Cardiac septum (tissue), 1 donor: ENCODE measurements at places on chromosomes 13 and 19. TPM values are rescaled to one million over a fixed set of nuclear protein-coding genes. Genes with fewer than 3 reads are reported as not detected.
A peak's percentile ranks its signal among the peaks of the same experiment; 100 is the strongest.

DNA sequence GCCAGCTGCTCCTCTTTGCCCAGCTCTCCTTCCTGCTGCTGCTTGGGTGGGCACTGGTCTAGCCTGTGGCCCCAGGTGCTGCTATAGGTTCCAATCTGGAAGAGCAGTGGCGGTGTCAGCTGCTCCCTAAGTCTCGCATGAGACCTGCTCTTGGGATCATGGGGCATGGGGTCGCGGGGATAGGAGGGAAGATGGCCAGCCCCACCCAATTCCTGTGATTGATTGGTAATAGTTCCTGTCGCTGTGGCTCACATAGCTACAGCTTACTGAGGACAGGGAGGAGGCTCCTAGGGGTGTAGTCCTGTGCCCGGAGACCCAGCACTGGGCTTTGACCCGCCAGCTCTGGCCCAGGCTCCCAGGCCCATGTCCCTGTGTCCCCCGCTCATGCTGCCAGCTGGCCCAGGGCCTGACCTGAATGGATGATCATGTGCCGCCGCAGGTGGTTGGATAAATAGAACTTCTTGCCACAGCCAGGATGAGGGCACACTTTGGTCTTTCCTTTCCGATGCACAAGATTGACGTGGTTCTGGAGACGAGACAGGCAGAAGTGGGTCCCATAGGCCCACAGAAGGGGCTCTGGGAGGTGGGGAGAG, 4.5 kb upstream of the ELAVL3 start:
- DNase-seq = no peak

GRCh38 chr13:55410398-55411330, 1730.1 kb upstream of the PRR20A start:
- no peak for DNase-seq

GRCh38 chr13:26517936-26518335, 39.5 kb upstream of the WASF3 start:
- no peak for DNase-seq

DNA sequence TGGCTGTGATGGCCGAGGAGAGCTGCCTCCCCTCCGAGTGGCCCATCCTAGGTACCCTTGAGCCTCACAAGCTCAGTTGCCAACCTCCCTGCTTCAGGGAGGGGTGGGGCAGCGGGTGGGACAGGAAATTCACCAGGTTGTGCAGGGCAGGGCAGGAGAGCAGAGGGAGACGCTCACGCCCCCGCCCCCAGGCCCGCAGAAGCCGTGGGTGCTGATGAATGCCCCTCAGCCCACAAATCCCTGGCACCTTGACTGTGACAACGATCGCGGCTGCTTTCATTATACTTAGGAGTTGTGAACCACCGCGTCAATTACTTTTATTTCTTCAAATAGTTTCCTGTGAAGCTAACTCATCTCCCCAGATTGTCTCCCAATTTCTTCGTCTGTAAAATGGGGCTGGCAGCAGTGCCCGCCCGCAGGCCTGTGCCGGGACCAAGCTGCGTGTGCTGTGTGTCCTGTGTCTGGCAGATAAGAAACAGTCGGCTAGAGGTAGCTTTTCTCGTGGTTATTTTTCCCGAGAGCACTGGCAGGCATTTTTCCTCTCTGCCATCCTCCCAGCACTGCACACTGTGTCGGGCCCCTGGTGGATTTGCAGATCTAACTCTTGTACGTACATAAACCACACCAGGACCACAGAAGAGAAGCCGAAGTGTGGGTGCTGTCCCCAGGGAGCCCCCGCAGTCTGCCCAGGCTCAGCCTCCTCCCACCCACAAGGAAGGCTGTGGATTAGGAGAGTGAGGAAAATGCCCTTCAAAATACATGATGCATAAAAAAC, 7.9 kb upstream of the RASA3 start:
- no peak for DNase-seq

DNA sequence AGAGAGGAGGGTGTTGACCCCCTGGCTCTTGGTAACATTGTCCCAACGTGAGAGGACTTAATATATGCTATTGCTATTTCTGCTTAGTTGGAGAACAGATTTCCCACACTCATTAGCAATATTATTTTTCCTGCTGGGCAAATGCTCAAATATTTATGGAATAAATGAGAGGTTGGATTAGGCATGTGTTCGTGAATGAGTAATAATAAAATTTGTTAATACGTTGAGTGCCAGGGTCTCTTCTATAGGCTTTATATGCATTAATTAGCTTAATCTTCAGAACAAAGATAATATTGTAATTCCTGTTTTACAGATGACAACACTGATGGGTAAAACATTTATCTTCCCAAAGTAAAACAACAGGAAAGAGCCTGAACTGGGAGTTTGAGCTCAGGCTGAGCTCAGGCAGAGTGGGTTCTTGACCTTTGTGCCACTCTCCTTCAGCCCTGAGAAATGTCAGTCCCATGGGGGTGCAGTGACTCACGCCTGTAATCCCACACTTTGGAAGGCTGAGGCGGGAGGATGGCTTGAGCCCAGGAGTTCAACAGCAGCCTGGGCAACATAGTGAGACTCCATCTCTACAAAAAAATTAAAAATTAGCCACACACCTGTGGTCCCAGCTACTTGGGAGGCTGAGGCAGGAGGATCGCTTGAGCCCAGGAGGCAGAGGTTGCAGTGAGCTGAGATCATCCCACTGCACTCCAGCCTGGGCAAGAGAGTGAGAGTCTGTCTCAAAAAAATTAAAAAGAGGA, 1.2 kb downstream of the ZNF233 start:
- DNase-seq = no peak

DNA sequence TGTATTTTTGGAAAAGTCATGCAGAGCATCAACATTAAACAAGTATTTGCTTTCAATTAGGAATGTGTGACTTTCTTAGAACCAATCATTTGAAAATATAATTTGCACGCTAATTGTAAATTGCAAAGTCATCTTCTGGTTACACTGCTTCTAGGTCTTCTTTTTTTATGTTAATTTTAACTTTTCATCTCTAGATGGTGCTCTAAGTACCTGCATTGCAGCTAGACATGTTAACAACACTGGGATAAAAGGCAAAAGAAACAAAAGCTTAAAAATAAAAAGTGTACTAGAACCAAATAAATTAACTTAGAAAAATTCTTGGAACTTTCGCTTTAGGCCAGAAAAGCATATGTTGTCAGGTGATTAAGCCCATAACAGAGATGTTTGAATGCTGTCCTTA, 2758.2 kb downstream of the PCDH9 start:
- DNase-seq = no peak

- DNase-seq = no peak
Observed at GRCh38 chr19:50705422-50706019, 14.1 kb downstream of the SHANK1 start.

- DNase-seq = no peak
Observed at GRCh38 chr13:53436396-53436795, 407.8 kb downstream of the OLFM4 start.

GRCh38 chr19:48837051-48837524, 797 bp upstream of the HSD17B14 start:
- DNase-seq = peak; percentile 89

- no peak for DNase-seq
Observed at GRCh38 chr19:45117167-45117594, 24.2 kb downstream of the PPP1R37 start.

DNA sequence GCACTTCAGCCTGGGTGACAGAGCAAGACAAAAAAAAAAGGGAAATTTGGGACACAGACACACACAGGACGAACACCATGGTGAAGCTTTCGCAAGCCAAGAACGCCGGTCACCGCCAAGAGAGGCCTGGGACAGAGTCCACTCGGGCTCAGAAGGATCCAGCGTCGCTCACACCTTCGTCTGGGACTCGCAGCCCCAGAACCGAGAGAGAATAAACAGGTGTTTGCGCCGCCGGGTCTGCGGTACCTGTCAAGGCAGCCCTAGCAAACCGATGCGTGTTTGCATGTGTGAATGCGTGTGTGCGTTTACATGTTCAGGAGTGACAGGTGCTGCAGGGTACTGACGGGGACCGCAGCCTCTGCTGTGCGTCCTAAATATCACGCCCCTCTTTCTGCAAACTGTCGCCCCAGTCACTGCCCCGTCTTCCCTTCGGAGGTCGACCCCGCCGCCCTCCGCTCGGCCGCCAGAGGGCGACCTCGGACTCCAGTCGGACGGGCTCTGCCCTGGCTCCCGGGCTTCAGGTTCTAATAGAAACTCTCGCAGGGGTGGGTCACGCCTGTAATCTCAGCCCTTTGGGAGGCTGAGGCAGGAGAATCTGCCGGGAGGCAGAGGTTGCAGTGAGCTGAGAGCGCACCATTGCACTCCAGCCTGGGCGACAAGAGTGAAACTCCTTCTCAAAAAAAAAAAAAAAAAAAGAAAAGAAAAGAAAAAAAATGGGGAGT, 11.8 kb upstream of the CSNK1G2 start:
- DNase-seq = peak; percentile 92

GRCh38 chr13:59494560-59494970, 669.2 kb downstream of the DIAPH3 start:
- DNase-seq = no peak

DNA sequence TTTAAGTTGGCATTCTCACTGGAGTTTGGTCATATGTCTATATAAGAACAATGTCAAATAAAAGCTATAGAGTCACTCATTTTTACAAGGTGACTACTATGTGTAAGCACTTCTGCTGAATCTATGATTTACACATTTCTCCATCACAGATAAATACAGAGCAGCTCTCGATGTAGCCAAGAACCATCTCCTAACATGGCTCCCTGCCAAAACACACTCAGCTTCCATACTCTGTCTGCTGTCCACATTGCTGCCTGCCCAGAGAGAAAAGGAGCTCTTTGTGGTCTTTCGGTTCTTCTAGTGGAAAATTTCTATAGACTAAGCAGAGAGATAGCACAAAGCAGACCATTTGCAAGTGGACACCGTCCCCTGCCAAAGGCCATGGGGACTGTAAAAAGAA, 190.9 kb upstream of the KLF12 start:
- DNase-seq = no peak

- DNase-seq = no peak
Observed at GRCh38 chr19:19167612-19168011, 2.5 kb downstream of the MEF2B start.

- DNase-seq = no peak
Observed at GRCh38 chr19:8642561-8642960, 12.1 kb downstream of the NFILZ start.

DNA sequence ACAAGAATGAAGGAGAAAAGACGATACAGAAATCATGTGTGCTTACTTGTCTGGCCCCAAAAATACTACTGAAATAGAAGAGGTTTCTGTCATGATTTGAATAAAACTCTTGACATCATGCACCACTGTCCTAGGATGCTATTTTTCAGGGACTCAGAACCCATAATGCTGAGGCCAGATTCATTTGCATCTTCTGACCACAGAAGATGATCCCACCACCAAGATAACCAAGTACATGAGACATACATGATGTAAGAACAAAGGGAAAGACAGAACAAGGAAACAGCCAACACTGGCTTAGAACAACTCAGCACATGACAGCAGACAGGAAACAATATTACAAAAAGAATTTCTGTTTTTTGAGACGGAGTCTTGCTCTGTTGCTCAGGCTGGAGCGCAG, 2.5 kb downstream of the ZNF552 start:
- no peak for DNase-seq

The ATXN8OS gene
- total RNA-seq = not detected

The LMTK3 gene
- 3.0 TPM for total RNA-seq

The GJA3 gene
- total RNA-seq = 25.9 TPM

The ZNF439 gene
- 5.0 TPM for total RNA-seq

The CCDC122 gene
- total RNA-seq = 8.9 TPM

The OR7D2 gene
- total RNA-seq = not detected

The MYBPC2 gene
- not detected for total RNA-seq

The RPL18 gene
- total RNA-seq = 437 TPM

The SEMA6B gene
- total RNA-seq = 7.2 TPM

The SLC25A23 gene
- 143 TPM for total RNA-seq

The ETV2 gene
- 0.78 TPM for total RNA-seq
